ENCODE measurements at places on chromosomes 13 and 19. TPM values are rescaled to one million over a fixed set of nuclear protein-coding genes. Genes with fewer than 3 reads are reported as not detected.

Gene ZNF681
- 2.9 TPM for polyA plus RNA-seq

DNA sequence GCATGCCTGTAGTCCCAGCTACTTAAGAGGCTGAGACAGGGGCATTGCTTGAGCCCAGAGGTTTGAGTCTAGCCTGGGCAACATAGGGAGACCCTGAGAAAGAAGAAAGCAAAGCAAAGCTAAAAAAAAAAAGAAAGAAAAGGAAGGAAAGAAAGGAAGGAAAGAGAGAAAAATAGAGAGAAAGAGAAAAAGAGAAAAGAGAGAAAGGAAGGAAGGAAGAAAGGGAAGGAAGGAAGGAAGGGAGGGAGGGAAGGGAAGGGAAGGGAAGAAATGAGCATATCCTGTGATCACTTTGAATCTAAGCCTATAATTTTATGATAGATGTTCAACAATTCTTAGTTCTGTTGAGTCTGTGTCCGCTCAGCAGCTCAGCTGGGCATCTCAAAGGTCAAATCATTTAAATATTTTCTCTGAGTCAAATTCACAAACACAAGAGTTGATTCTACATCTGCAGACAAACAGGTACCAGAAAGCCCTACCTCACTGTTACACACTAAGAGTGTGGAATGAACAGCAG, 70.4 kb downstream of the SUCLA2 start:
- H3K36me3 ChIP-seq, result no peaks in the 10 kb centered on the region
- no peak for DNase-seq
- H3K27ac ChIP-seq, result no peak overlapping the region
- no peaks in the 10 kb centered on the region for H3K4me1 ChIP-seq
- H3K4me3 ChIP-seq, result no peak overlapping the region

GRCh38 chr13:51618626-51619025, 34.4 kb downstream of the WDFY2 start:
- no peak overlapping the region for H3K27ac ChIP-seq
- no peak for DNase-seq
- peaks cover 15% of the 10 kb centered on the region for H3K4me1 ChIP-seq
- H3K27me3 ChIP-seq, result no peaks in the 10 kb centered on the region
- H3K4me3 ChIP-seq, result no peak overlapping the region
- no peaks in the 10 kb centered on the region for H3K36me3 ChIP-seq

GRCh38 chr19:11191934-11192333, 5.4 kb downstream of the KANK2 start:
- no peak overlapping the region for H3K27ac ChIP-seq
- H3K36me3 ChIP-seq, result no peaks in the 10 kb centered on the region
- no peak for DNase-seq
- peaks cover 14% of the 10 kb centered on the region for H3K4me1 ChIP-seq
- no peaks in the 10 kb centered on the region for H3K27me3 ChIP-seq
- H3K4me3 ChIP-seq, result no peak overlapping the region

- no peaks in the 10 kb centered on the region for H3K36me3 ChIP-seq
- H3K27me3 ChIP-seq, result no peaks in the 10 kb centered on the region
- DNase-seq, result no peak
- H3K4me3 ChIP-seq, result no peak overlapping the region
- H3K4me1 ChIP-seq, result no peaks in the 10 kb centered on the region
These were observed 13.9 kb upstream of the DNAJC15 start for GRCh38 chr13:43009506-43009905.
